ENCODE measurements at places on chromosomes 7 and 10.

GRCh38 chr10:76251841-76252671, 820.6 kb downstream of the LRMDA start:
- no peak for DNase-seq

GRCh38 chr7:49344556-49344955, 420.2 kb downstream of the CDC14C start:
- DNase-seq: no peak

GRCh38 chr7:2934984-2935740, 91.1 kb upstream of the GNA12 start:
- no peak for DNase-seq

DNA sequence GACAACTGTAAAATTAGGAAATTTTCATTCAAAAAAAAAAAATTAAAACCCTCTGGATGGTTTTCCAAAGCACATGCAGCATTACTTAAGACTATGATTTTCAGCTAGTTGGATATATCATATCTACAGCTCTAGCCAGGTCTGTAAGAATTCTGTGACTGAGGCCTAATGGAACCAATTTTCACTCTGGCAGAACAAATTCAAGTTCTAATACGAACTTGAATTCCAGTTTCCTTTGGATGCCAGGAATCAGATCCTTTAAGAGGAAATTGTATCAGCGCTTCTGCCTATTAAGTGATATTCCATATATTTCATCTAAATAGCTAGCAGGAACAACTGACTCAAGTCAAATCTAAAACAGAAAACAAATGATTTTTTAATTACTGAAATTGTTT, 34.8 kb downstream of the SKIDA1 start:
- no peak for DNase-seq

- no peak for DNase-seq
These were observed 41.6 kb downstream of the NEBL start for GRCh38 chr10:20855398-20856038.

GRCh38 chr10:3566627-3567026, 218.4 kb downstream of the KLF6 start:
- DNase-seq: no peak

GRCh38 chr10:80966326-80966986, 428.8 kb downstream of the SH2D4B start:
- no peak for DNase-seq

- DNase-seq: no peak
These were observed 102.0 kb downstream of the HIF1AN start for GRCh38 chr10:100637785-100638184.

DNA sequence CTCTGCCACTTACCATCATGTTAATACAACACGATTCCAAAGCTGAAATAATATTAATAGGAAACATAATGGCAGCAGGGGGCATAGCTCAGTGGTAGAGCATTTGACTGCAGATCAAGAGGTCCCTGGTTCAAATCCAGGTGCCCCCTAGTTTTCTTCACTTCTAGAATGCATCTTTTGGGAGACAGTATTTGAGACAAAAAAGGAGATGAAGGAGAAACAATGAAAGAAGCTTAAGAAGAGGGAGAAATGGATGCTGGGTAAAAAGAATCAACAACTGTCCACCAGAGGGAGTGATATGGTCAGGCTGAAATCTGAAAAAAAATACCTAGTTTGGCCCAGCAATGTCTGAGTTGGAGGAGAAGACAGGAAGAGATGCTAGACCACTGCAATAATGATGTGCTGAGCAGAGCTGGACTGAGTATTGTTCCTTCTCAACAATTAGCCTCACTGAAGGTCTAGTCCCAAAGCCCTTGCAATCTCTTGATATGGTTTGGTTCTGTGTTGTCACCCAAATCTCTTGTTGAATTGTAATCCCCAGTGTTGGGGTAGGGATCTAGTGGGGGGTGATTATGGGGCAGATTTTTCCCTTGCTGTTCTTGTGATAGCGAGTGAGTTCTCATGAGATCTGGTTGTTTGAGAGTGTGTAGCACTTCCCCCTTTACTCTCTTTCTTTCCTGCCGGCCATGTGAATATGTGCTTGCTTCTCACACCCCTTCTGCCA, 48.3 kb downstream of the ZNF783 start:
- no peak for DNase-seq

- DNase-seq: no peak
These were observed 615 bp upstream of the NEUROD6 start for GRCh38 chr7:31341141-31341540.

- DNase-seq: no peak
These were observed 345.3 kb upstream of the SEMA3C start for GRCh38 chr7:81264116-81264515.

- DNase-seq: peak; percentile 65
These were observed 35.2 kb upstream of the EBLN1 start for GRCh38 chr10:22252801-22253579.

GRCh38 chr7:22445140-22445743, 54.7 kb downstream of the STEAP1B start:
- DNase-seq: no peak

All from hippocampal formation (tissue), 2 donors.